ENCODE measurements at places on chromosomes 3 and 15.

- DNase-seq = no peak
Measured at GRCh38 chr3:172279191-172279640, 169.0 kb downstream of the GHSR start.

DNA sequence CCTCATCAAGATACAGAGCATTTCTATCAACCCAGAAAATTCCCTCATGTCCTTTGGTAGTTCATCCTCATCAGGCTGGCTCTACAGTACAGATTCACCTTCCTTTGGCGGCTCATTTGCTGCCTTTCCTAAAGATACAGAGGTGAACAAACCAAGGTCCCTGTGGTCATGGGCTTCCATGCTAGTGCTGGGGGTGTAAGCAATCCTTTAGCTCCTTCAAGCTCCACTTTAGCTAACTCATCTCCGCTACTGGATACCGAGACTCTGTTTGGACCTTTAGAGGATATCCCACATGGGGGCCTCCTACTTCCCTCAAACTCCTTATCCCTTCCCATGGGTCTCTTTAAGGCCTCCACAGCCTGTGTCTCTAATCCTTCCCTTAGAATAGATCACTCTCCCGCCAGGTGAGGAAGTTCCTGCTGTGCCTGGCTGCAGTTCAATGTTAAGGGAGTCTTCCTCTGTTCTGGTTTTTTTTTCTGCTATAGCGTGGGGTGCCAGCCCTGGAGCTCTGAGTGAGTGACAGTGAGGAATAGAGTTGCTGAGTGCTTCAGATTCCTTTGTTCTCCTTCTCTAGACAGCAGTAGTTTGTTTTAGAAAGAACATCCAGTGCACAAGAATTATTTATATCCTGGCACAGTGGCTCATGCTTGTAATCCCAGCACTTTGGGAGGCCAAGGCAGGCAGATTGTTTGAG, 30.7 kb downstream of the CLEC3B start:
- DNase-seq = no peak

GRCh38 chr3:66463730-66464511, 36.9 kb downstream of the LRIG1 start:
- no peak for DNase-seq

DNA sequence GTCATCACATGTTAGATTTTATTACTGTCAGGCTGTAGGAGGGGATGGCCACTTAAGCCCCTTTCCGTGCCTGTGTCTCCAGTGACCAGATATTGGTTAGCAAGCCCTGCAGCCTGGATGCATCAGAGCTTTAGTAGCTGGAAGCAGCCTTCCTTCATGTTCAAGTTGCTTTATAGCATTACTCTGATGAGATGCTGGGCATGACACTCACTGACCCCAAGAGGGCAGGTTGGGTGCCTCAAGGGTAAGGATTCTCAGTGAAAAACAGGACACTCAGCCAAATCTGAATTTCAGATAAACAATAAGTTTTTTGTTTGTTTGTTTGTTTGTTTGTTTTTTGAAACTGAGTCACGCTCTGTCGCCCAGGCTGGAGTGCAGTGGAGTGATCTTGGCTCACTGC, 68.5 kb upstream of the PTX3 start:
- DNase-seq = no peak

- DNase-seq = no peak
Measured at GRCh38 chr15:31463521-31464102, 137.0 kb downstream of the KLF13 start.

- DNase-seq = no peak
Measured at GRCh38 chr3:123755501-123755900, 128.6 kb downstream of the MYLK start.

GRCh38 chr3:102125994-102126368, 276.7 kb downstream of the NFKBIZ start:
- no peak for DNase-seq

- no peak for DNase-seq
Measured at GRCh38 chr15:74831813-74832495, 5.5 kb downstream of the CPLX3 start.

DNA sequence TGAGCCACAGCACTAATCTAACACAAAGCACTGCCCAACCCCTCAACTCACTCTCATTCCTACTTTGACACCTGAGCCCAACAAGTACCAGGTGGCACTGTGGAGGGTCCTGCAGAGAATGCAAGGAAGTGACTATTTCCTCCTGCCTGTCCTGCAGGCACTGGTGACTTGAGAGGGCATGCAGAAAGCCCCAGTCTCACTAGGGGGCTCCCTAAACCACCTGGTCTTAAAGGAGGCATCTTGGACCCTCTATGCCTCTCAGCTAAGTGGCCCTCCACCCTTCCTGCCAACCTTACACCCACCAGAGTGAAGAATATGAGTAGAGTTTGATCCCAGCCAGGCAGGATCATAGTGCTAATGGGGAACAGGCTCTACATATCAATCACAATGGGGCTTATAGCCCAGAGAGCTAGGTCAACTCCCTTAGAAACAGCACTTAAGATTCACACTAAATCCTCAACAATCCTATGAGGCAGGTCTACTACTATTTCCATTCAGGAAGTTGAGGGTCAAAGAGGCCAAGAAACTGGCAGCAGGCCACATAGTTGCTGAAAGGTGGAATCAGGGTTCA, 15.2 kb downstream of the TRAIP start:
- DNase-seq = no peak

- no peak for DNase-seq
Measured at GRCh38 chr15:59867086-59867855, 136.8 kb upstream of the FOXB1 start.

DNA sequence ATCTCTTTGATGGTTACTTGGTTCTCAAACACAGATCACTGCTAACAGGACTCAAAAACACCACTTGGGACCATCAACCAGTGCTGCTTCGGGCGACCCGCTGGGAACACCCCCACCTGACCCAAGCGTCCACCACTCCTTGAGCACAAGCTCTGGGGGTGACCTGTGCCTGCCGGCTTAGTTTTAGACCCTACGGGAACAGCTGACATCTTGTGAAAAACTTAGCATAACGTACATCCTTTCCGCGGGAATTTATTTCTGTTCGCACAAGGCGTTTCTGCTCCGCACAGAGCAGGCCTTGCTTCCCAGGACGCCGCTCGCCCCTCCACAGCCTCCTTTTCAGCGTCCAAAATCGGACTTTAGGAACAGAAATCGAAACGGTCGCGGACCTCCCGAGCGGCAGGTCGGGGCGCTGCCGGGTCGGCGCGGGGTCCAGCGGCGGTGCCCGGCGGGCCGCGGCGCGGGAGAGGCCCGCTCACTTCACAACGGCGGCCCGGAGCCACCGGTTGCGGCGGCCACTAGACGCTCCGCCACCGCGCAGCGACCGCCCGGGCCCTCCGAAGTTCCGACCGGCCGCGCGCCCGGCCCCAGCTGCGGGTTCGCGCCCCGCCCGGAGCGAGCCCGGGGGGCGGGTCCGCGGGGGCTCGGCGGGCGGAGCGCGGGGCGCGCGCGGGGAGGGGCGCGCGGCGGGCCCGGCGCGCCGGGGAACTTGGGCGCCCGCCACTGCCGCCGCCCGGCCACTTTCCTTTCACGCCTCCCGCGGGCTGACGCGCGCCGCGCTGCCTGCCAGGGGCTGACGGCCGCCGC, 959 bp downstream of the SFMBT1 start:
- peak; percentile 59 for DNase-seq

GRCh38 chr3:29384640-29385039, 103.8 kb downstream of the RBMS3 start:
- DNase-seq = no peak

DNA sequence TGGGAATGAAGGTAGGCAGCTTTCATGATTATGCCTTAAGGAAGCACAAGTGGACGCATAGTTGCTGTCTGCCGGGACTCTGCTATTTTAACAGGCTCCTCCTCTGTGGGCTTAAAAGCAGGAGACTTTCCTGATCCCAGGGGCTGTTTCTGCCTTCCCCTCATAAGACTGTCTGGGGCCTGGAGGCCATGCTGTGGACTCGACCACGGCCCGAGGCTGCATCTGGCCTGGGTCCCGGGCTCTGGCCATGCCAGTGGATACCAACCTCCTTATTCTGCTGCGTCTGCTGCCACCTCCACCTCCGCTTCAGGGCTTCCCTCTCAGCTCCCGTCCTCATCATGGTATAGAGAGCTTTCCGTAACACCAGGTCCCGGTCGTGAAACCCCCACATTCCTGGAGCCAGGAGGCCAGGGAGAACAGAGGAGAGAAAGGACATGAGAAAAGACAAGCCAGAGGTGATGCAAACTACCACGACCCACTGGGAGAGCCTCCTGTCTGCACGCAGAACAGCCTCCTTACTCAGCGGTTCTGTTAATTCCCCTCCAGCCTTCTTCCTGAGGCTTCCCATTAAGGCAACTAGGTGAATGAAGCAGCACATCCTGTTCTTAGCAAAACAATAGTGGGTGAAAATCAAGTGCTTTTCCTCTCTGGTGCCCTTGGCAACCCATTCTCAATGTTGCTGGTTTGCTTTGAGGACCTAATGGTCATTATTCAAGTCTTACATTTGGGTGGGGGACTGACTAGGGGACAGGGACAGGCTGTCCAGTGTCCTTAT, 200.5 kb downstream of the KLF13 start:
- DNase-seq = no peak

DNA sequence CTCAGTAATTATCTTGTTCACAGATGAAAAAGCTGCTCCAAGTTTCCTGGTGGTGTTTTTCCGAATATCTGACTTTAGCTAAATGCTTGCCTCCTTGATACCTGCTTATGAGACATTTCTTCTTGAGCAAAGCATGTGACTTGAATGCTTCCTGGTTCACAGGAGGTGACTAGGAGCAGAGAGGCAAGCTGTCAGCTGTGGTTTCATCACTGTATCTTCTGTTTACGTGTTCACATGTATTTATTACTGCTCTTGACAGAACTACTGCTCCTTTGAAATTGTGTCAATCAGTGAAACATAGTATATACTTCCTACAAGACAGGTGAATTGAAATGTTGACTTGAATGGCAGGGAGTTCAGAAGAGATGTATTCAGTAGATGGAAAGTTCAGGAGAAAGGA, 8.9 kb upstream of the SPPL2A start:
- peak; percentile 30 for DNase-seq

DNA sequence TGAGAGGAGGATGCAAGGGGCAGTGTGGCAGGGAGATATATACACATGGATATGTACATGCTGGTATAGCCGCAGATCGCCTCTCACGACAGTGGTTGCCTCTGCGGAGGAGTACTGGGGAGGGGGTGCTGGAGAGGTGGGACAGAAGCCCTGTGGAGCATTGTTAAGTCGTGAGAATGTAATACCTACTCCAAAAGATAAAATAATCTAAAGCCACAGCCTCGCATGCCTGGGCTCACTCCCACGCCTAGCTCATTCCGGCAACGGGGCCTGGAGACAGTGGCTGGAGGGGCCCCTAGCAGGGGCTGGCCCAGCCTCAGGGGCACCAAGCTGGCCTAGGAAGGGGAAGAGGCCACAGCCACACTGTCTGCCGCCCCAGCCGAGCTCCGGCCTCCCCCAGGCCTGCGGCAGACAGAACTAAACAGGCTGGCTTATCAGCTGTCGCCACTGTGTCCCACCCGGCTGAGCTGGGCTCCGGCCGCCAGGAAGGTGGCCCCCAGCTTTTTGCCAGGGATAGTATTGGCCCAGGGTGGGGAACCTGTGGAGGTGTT, 65.1 kb upstream of the LCTL start:
- no peak for DNase-seq

DNA sequence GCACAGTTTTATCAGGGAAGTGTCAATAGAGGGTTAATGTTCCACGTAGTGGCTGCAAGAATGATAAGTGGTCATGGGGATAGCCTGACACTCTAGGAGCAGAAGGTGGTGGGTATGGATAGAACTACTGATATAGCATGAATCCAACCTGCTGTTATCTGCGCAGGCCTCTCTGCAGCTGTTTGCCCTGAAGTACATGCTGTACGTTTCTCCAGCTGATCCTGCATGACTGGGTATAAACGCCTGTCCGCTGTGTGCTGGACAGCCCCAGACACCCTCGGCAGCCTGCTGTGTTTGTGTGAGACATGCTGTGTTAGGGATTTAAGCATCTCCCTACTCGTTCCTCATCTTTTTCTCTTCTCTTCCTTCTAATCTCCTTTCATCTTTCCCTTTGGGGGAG, 87.1 kb downstream of the LPP start:
- DNase-seq = no peak

All from effector memory CD8-positive, alpha-beta T cell (primary cell).